ENCODE measurements at places on chromosomes 16 and 17.
A peak's percentile ranks its signal among the peaks of the same experiment; 100 is the strongest.

DNA sequence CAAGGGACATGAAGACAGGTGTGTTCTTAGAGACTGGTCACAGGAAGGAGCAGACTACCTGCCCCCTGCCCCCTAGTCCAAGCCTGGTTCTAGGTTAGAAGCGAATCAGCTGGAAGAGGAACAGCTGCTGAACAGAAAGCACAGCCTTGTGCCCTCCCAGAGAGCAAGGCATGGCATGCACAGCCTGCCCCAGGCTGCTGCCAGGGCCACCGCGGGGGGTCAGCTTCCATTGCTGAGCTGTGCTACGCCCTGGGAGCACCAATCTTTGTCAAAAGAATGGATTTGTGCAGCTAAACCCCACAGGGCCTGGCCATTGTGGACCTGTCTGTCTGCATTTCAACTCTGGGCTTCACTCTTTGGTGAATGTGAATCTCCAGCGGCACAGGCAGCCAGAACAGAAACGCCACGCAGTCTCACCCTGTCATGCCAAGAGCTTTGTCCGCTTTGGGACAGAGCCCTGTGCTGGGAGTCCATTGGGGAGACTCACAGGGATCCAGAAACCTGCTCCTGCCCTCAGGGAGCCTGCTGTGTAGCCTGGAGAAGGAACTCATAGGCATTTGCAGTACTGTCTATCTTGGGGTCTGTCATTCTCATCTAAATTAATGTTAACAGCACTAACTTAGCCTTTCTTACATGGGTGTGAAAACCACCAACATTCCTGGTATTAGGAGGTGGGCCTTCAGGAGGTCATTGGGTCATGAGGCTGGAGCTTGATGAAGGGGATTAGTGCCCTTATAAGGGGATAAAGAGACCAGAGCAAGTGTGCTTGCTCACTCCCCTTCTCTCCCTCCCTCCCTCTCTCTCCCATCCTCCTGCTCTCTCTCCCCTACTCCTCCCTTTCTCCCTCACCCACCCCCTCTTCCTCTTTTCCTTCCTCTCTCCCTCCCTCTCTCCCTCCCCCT, 25.6 kb upstream of the CDRT4 start:
- DNase-seq, result no peak
- no peaks in the 10 kb centered on the region for H3K36me3 ChIP-seq
- no peaks in the 10 kb centered on the region for H3K27me3 ChIP-seq
- no peaks in the 10 kb centered on the region for H3K4me1 ChIP-seq
- no peak overlapping the region for H3K27ac ChIP-seq

GRCh38 chr16:23290189-23291062, 11.7 kb upstream of the SCNN1B start:
- no peak for DNase-seq
- no peak overlapping the region for H3K27ac ChIP-seq
- H3K27me3 ChIP-seq, result no peaks in the 10 kb centered on the region
- no peaks in the 10 kb centered on the region for H3K4me1 ChIP-seq

DNA sequence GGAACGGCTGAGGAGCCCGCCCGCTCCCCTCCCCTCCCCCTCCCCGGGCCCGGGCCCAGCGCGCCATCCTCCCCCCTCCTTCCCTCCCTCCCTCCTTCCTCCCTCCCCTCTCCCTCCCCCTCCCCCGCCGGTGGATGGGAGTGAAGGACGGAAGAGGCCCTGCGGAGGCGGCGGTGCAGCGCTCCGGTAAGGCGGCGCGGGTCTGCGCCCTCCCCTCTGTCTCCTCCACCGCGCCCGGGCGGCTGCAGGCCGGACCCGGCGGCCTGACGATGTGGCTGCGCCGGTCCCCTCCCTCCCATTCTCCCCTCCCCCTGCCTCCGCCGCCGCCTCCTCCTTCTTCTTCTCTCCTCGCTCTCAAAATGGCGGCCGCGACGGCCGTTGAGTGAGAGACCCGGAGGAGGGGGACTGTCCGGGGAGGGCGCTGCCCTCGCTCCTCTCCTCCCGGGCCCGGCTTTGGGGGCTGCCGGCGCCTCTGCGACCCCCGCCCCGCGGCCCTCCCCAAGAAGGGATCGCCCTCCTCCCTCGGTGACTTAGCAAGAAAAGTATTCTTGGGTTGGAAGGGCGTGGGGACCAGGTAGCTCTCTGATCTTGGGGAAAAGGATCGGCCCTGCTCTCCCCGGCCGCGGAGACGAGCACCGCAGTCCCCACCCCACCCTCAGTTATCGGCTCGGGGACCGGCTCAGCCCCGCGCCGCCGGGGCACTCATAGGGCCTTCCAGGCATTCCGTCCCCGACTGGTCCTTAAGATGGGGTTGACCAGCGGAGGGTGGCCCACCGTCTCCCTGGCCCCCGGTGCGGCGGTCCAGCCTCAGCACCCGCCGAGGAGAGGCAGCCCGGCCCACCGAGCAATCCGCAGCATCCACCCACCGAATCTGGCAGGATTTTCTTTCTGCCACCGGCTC, 617 bp downstream of the PAFAH1B1 start:
- peak overlapping the region; percentile 88 for H3K4me3 ChIP-seq
- DNase-seq, result peak; percentile 92
- H3K27me3 ChIP-seq, result no peaks in the 10 kb centered on the region

DNA sequence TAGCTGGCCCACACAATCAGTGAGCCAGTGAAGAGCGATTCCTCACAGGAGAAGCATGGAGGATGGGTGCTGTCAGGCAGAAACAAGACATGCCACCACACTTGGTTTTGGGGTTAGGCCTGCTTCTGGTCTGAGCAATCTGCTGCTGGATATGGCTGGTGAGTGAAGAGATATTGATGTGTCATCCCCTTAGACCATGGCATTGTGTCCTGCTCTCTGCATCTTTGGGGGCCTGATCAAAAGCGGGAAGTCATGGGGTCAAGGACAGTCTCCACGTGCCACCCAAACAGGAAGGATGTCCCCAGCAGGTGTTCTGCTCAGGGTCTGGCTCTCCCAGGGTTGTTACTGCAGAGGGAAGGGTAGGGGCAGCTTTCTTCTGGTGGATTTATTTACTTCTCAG, 140.7 kb downstream of the PRKCB start:
- no peaks in the 10 kb centered on the region for H3K27me3 ChIP-seq
- H3K4me1 ChIP-seq, result no peaks in the 10 kb centered on the region
- no peak for DNase-seq

- peaks cover 21% of the 10 kb centered on the region for H3K4me1 ChIP-seq
- H3K27ac ChIP-seq, result no peak overlapping the region
- H3K4me3 ChIP-seq, result no peak overlapping the region
- no peak for DNase-seq
- no peaks in the 10 kb centered on the region for H3K27me3 ChIP-seq
Observed at GRCh38 chr16:70753694-70754325, 47.1 kb downstream of the VAC14 start.

DNA sequence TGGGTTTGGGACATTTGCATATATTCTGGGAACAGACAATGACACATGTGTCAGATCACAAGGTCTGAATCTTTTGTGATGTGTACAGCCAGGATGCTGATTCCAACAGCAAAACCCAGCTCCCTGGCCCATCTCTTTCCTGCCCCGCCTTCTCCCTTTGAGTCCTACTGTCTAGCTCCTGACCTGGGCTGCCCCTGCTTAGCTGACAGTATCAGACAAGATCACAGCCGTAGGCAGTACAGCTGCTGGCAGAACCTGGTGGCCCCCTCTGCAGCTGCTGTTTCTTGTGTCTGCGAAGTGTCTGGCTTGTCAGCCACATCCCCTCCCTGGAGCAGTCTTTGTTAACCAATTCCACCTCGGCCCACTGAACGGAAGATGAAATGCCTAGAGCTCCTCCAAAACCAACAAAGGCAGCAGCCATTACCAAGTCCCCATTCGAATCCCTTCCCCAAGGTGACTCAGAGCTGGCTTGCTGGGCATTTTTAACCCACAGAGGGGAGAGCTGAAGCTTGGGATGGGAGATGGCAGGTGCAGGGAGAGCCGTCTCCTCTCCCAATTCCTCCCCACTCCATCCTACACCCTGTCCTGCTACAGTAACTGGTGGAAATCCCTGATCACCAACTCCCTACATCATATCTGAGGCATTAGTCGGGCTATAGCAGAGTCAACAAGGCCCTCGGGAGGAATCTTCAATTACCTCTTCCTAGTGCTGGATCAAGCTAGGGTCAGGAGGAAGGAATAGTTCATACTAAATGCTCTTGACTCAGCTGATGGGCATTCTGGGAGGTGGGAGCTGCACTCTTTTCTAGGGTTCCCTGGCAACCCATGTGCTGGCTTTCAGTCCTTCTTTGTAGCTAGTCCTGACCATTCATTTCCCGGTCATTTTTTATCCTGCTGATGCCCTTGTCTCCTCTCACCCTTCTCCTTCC, 5.8 kb downstream of the PIPOX start:
- DNase-seq, result no peak
- no peaks in the 10 kb centered on the region for H3K27me3 ChIP-seq
- no peak overlapping the region for H3K27ac ChIP-seq
- H3K36me3 ChIP-seq, result no peaks in the 10 kb centered on the region
- no peak overlapping the region for H3K4me3 ChIP-seq

DNA sequence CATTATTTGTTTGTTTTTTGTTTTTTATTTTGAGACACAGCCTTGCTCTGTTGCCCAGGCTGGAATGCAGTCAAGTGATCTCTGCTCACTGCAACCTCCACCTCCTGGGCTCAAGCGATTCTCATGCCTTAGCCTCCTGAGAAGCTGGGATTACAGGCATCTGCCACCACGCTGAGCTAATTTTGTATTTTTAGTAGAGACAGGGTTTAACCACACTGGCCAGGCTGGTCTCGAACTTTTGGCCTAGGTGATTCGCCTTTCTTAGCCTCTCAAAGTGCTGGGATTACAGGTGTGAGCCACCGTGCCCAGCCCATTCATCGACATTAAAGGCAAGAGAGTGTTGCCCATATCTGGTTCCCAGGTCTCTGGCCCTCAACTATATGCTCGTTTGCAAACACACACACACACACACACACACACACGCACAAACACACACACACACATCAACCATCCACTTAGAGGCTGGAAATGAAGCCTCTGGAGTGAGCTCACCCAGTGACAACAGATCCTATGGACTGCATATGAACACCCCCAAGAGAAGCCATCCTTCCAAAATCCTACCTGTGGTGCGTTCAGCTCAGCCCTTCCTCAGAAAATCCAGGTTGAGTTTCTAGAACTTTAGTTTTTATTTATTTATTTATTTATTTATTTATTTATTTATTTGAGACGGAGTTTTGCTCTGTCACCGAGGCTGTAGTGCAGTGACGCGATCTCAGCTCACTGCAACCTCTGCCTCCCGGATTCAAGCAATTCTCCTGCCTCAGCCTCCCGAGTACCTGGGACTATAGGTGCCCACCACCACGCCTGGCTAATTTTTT, 12.3 kb upstream of the SEPHS2 start:
- DNase-seq, result no peak
- no peaks in the 10 kb centered on the region for H3K27me3 ChIP-seq
- H3K27ac ChIP-seq, result no peak overlapping the region
- H3K4me3 ChIP-seq, result no peak overlapping the region
- H3K4me1 ChIP-seq, result peaks cover 2% of the 10 kb centered on the region

DNA sequence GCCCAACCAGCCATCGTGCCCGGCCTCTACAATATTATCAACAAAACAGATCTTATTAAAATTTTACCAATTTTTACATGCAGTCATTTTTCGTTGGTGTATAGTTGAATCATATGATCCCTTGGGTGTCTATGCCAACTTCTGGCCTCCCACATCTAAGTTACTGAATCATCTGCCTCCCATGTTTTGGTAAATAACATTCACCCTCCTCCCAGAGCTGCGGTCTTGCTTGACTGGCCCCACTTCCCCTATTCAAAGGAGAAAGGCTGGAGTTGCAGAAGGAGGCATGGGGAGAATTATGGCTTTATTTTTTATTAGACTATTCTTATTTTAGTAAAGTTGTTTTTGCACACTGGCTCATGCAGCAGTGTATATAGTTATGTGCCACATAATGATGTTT, 18.5 kb upstream of the CCL23 start:
- no peaks in the 10 kb centered on the region for H3K36me3 ChIP-seq
- H3K27ac ChIP-seq, result no peak overlapping the region
- no peaks in the 10 kb centered on the region for H3K27me3 ChIP-seq
- no peak for DNase-seq

GRCh38 chr16:85136213-85136701, 24.0 kb upstream of the CIBAR2 start:
- H3K36me3 ChIP-seq, result no peaks in the 10 kb centered on the region
- DNase-seq, result no peak
- H3K4me3 ChIP-seq, result no peak overlapping the region
- H3K4me1 ChIP-seq, result peaks cover 35% of the 10 kb centered on the region
- no peaks in the 10 kb centered on the region for H3K27me3 ChIP-seq

DNA sequence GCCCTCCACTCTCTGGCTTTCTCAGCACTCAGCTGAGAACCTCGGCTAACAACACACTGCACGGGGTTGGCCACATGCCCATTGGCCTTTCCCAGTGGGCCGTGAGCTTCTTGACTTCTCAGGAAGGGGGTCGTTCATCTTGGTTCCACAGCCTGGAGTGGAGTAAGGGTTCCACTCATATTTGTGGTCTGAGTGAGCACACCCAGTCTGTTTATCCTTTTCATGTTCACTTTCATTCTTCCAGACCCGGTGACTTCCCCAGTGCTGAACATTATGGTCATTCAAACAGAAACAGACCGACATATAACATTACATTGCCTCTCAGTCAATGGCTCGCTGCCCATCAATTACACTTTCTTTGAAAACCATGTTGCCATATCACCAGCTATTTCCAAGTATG, 8.2 kb downstream of the MILR1 start:
- H3K4me1 ChIP-seq, result no peaks in the 10 kb centered on the region
- no peak overlapping the region for H3K27ac ChIP-seq
- H3K36me3 ChIP-seq, result no peaks in the 10 kb centered on the region
- H3K27me3 ChIP-seq, result no peaks in the 10 kb centered on the region
- no peak for DNase-seq

GRCh38 chr16:6207124-6207523, 1109.5 kb upstream of the EEF2KMT start:
- H3K27me3 ChIP-seq, result no peaks in the 10 kb centered on the region
- no peak overlapping the region for H3K27ac ChIP-seq
- no peaks in the 10 kb centered on the region for H3K36me3 ChIP-seq
- H3K4me3 ChIP-seq, result no peak overlapping the region
- no peak for DNase-seq

DNA sequence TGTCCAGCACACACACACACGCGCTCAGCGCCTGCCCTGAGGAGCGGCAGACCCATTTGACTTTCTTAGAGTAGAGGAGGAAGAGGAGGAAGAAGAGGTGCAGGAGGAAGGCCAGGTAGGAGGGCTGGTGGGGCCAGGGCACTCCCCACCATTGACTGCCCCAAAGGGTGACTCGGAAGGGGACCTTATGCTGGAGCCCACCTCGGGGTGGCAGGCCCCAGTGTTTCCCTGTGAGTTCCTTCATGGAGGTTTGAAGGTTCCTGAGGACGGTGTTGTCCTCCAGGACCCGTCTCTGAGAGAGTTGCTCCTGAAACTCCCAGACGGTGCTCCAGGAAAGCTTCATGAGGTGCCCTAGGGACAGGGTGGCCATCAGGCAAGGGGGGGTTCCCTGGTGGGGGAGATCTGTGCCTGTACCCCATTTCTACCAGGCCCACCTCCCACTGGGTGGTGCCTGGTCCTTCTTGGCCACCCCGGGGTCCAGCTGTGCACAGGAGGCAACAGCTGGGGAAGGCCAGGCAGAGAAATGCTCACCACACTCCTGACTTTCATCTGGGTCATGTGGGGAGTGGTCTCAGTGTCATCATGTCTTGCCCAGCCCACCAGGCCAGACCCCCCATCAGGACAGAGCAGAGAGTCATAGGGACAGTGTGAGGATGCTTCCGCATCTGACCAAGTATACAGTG, 89.5 kb downstream of the TNFRSF13B start:
- H3K36me3 ChIP-seq, result no peaks in the 10 kb centered on the region
- H3K4me1 ChIP-seq, result no peaks in the 10 kb centered on the region
- no peaks in the 10 kb centered on the region for H3K27me3 ChIP-seq
- DNase-seq, result no peak

- H3K27ac ChIP-seq, result no peak overlapping the region
- no peaks in the 10 kb centered on the region for H3K36me3 ChIP-seq
Observed at GRCh38 chr17:33509331-33509730, 216.2 kb upstream of the ASIC2 start.

Measured in small intestine (tissue), 16 donors.